Activated T-cell treated with anti-CD3 and anti-CD28 coated beads for 4 hours (primary cell): ENCODE measurements at places on chromosomes 12 and 14.

- peak; percentile 48 for DNase-seq
Measured at GRCh38 chr14:24307575-24308341, at the start of gene CIDEB. TSS of gene CIDEB (minus strand) at chr14:24307977. CDS start at chr14:24307858, 119 bp downstream.

- DNase-seq: no peak
Measured at GRCh38 chr12:29072631-29073030, 76.4 kb upstream of the FAR2 start.

- no peak for DNase-seq
Measured at GRCh38 chr12:88977115-88977514, 375.2 kb downstream of the DUSP6 start.

DNA sequence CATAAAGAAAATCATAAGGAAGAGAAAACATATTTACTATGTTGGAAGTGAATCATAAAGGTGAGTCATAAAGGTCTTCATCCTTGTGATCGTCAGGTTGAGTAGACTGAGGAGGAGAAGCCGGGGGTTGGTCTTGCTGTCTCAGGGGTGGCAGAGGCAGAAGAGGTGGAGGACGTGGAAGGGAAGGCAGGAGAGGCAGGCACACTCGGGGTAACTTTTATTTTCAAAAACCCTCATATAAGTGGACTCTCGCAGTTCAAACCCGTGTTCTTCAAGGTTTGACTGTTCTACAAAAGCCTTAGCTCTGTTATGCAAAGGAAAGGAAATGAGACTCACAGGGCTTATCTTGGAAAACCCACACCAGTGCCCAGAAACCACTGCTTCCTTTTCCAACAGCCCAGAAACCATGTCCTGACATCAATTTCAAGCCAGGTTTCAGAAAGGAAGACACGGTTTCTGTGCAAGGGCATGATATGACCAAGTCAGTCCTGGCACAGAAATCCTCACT, 14.0 kb downstream of the SMCO2 start:
- peak; percentile 19 for DNase-seq

DNA sequence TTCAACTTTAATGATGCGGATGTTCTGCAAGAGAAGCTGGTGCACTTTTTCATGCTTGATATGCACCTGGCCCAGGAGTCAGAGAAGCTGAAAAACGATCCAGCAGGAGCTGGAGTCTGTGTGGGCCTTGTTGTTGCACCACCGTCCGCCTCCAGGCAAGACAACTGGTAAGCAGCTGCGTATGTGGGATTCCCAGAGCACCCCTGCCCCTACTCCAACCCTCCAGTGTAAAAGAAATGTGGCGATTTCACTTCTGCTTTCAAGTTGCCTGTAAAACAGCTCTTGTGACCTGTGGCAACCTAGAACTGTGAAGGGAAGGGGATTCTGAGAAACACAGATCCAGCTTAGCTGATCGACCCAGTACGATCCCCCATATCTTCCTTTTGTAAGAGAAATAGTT, 154.1 kb upstream of the PELI2 start:
- DNase-seq: no peak

- no peak for DNase-seq
Measured at GRCh38 chr12:3225796-3226180, 148.6 kb downstream of the TSPAN9 start.

- no peak for DNase-seq
Measured at GRCh38 chr12:91913651-91914050, 232.0 kb downstream of the BTG1 start.

DNA sequence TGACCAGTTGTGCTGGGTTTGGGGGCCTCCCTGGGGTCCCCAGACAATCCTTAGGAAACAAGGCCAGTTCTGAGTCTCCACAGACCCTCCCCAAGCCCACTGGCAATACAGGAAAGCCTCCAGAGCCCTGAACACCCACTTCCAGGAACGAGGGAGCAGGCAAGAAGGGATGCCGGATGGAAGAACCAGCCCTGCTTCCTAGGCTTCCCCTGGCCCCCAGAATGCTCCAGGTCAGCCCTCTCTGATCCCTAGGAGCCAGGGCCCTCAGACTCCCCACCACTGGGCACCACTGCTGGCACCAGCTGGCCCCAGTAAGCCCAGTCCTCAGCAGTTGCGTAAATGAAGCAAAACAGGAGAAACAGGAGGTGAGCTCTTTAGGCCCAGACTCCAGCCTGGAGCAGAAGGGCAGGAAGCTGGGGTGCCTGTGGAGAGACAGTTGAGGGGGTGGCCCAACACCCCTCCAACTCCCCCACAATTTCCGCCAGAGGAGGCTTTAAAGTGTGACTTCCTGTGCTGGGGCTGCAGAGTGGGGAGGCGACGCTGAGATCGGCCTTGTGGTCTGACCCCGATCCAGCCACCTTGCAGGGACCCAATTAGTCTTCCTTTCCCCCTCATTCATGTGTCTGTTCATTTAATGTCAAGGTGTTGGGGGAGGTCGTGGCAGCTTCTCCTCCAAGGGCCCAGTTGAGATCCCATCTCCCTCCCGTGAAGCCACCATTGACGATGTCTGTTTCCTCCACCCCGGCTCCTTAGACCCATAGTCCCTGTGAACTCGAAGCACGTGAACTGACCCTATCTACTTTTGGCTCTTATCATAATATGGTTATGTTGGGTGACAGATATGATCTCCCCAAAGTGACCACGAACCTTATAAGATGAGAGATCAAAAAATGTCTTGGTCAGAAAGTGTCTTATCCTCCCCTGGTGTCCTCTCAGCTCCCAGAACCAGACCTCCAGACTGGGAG, 4.7 kb downstream of the TNFRSF1A start:
- peak; percentile 27 for DNase-seq

- no peak for DNase-seq
Measured at GRCh38 chr12:13652105-13652504, 329.3 kb downstream of the GRIN2B start.

- no peak for DNase-seq
Measured at GRCh38 chr12:104294927-104295668, 8.4 kb upstream of the EID3 start.

DNA sequence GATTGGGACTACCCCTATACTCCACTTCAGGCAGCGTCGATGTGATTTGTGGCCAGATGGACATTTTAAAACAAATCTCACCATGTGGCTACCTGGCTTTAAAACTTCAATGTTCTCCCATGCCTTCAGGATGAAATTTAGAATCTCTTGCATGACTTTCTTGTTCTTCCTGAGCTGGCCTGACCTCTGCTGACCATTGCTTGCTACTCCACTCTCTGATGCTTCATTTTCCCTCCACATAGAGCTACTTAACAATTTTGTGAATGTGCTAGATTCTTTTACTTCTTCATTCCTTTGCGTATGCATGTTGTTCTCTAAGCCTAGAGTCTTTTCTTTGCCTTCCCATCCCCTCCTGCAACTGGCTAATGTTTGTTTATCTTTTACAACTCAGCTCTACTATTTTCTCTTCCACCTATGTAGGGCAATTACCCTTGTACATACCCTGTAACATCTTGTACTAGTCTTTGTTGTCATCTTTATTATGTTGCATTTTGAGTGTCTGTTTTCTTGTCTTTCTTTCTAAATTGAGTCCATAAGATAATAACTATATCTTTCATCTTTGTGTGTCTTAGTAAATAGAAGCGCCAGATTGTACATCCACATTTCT, 41.2 kb downstream of the YLPM1 start:
- no peak for DNase-seq

- no peak for DNase-seq
Measured at GRCh38 chr12:54954801-54955200, 29.8 kb downstream of the TESPA1 start.

DNA sequence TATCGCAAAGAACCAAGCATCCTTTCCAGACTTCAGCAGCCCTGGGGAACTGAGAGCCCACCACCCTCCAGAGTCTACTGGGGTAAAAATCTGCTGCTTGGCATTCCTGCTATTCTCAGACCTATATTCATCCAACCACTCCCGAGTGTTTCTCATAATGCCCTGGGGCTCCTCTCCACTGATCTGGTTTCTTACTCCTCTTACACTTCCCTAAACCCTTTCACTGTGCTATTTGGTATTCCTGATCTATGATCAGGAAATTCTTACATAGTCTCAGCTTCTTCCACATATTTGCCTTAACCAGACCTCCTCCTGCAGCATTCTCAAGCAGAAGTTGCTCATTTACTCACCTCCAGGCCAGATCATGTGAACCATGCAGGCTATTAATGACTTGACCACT, 82.4 kb downstream of the SYT10 start:
- no peak for DNase-seq

GRCh38 chr12:131628023-131628740, 82.7 kb upstream of the SFSWAP start:
- no peak for DNase-seq

DNA sequence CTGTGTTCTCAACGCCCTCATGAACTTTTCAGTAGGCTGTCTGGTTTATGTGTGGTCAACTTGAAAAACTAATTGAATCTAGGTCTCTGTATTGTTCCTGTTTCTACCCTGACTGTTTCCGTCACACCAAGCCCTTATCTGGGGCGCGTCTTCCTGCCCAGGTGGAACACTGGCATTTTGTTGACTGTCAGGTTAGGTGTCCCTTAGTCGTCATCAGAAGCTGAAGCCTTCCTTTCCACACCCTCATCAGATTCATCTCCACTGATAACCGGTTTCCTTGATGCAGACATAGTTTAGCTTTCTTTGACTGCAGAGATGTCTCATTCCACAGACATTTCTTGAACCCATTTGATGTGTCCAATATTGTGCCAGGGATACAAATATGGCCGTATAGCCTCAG, 96.5 kb downstream of the DUSP16 start:
- DNase-seq: no peak

- no peak for DNase-seq
Measured at GRCh38 chr14:105271224-105271890, 23.0 kb downstream of the BTBD6 start.

DNA sequence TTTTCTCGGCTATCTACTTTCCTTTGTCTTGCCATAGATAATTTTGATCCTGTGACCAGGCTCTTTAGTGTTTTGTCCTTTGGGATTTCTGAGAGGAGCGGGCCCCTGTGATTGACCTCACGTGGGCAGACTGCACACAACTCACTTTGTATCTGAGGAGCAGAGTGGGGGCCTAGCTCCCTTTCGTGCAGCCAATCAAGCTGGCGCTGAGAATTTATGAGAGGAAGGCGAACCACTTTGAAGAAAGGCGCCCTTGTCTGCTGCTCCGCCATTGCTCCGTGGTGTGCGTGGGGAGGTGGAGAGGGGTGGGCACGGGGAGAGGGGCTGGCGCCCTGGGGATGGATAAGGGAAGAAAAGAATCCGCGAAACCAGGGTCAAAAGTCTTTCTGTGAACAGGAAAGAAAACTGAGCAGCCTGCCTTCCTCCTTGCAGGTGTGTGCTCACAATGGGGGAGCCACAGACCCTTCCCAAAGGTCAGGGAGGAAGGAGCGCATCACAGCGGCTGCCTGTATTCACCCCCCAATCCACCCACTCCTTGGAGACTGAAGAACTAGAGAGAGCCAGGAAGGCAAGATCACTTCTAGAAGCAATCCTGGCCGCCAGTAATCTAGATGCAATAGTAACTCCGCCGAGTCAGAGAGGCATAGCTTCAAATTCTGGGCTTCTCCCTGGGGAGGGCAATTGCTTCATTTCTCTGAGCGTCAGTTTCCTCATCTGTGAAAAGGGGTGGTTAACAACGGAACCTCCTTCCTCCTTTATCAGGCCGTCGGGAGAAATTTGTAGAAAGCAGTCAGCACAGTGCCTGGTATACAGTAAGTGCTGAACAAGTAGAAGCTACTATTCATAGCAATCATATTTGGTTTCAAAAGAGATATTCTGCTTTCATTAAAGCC, 24.9 kb upstream of the MED13L start:
- DNase-seq: no peak

DNA sequence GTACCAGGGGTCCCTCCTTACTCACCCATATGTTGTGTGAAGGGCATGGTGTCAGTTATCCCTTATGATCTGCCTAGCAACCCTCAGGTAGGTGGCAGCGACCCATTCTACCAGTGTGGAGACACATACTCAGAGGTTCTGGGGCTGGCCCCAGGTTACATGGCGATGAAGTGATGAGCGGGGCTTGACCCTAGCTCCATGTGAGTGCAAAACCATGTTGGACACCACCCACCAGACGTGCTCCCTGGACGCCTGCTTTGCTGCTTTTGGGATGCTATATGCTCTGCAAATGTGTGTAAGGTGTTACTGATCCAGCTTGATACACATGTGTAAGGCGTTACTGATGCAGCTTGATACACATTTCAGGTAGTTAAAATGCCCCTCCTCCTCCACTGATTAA, 33.3 kb downstream of the EP400 start:
- DNase-seq: no peak
